Esophagus muscularis mucosa (tissue), 4 donors: ENCODE measurements at places on chromosomes 13 and 19. TPM values are rescaled to one million over a fixed set of nuclear protein-coding genes. Genes with fewer than 3 reads are reported as not detected.

DNA sequence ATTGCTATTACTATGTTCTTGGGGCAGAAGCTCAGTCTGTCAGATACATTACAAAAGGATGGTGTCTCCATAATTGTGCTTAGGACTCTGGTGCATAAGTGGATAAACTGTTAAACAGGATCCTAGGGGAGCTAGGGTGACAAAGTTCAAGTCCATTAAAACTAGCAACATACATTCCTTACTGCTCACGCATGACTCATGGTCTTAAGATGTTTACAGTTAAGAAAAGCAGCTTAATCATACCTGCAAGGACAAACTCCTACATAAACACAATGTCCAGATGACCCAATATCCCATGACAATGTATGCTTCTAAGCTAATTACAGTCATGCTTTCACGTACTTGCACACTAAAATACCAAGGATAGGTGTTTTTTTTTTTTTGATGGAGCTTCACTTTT is 3.5 kb upstream of the ZNF701 start:
- DNase-seq = no peak

DNA sequence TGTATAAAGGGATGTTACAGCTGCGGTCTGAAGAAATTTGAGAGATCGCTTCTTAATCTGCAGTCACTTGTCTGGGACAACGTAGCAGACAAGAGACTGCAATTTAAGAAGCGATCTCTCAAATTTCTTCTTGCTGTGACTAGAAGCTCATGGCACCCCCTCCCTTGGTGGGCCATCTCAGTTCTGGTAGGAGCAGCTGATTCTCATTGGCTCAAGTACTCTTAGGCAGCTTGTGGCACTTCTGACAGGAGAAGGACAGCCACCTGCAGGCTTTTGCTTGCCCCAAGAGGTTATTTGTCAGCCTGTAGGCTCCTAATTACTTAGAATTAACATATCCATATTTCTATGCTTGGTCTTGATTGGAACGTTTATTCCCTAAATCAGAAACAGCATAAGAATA is 503.0 kb downstream of the DCT start:
- no peak for DNase-seq

DNA sequence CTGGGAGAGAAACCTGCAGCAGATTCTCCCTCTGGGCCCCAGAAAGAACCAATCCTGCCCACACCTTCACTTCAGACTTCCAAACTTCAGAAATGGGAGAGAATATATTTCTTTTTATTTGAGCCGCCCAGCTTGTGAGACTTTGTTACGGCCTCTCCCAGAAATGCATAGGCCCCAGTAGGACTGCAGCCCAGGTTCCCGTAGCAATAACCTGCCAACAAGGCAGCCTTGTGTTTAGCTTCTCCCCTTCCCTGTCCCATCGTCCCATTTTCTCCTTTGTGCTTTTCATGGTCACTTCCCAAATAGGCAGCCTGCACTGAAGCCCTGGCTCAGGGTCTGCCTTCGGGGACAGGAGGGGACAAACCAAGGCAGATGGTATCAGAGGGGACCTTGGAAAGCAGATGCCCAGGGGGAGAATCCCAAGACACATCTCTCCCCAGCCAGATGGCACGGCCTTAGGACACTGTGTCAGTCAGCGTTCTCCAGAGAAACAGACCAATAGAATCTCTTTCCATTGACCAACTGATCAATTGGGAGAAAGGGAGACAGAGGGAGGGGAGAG is 3.7 kb upstream of the ARHGEF7 start:
- peak; percentile 62 for DNase-seq

- no peak for DNase-seq
Measured at GRCh38 chr19:14181906-14182305, 24.1 kb downstream of the ADGRL1 start.

DNA sequence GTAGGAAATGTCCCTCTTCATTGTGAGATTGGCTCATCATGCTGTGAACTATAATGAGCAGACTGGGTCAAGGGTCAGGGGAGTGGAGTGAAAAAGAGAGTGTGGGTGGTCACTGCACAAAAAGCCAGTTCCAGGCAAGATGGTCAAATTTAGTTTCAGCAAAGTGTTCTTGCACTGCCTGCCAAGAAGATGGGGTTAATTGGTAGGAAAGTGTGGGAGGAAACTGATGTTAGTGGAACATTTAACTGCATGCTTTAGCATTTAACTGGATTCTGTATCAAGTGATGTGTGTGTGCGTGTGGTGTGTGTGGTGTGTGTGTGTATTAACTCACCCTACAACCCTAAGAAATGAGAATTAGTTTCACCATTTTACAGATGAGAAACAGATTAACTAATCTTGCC is 131.6 kb downstream of the COG6 start:
- no peak for DNase-seq

- DNase-seq = no peak
Measured at GRCh38 chr19:941292-942132, 15.7 kb downstream of the ARID3A start.

- no peak for DNase-seq
Measured at GRCh38 chr13:28685892-28686291, 27.0 kb downstream of the POMP start.

The PDE4C gene
- 0.66 TPM for total RNA-seq

The RNF17 gene
- total RNA-seq = not detected

The RFPL4AL1 gene
- not detected for total RNA-seq
